Stimulated activated CD4-positive, alpha-beta T cell treated with anti-CD3 and anti-CD28 coated beads, Interleukin-4, amount 100 ng/mL, for 4 hours (primary cell): ENCODE measurements at places on chromosomes 1 and 21.

GRCh38 chr21:20591284-20591683 is 406.9 kb upstream of the NCAM2 start:
- no peak for DNase-seq

GRCh38 chr1:217184854-217185253 is 446.0 kb downstream of the GPATCH2 start:
- DNase-seq, result no peak

GRCh38 chr1:218946147-218946546 is 227.5 kb upstream of the LYPLAL1 start:
- no peak for DNase-seq

GRCh38 chr1:33260439-33260838 is 4.1 kb downstream of the ZNF362 start:
- no peak for DNase-seq

- no peak for DNase-seq
These were observed 963 bp upstream of the CYP4B1 start for GRCh38 chr1:46797696-46798470.

DNA sequence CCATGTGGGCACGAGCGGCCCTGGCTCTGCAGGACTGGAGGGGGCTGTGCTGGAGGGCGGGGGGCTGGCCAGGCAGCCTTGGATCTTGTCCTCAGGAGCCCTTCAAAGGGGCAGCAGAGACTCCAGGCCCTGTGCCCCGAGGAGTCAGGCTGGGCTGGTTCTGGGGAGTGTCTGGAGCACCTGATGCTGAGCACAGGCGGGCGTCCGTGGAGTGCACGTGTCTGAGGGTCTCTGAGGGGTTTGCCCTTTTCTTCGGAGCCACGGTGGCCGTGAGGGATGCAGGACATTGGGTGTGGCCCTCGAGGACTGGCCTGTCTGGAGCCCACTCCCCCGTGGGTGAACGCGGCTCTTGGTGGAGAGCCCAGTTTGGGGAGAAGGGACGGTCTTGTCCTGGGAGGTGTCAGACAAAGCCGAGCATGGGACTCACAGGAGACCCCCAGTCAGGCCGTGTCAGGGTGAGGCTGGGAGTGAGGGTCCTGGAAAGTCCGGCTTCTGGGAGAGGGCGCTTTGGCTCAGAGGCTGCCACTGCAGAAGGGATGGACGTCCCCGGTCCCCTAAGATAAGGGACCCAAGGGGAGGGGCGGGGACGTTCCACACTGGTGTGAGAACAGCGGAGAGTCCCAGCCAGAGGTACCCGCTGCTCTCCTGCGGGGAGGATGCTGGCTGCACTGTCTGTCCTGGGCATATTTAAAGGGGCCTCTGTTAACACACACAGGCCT is 60.8 kb downstream of the COL18A1 start:
- no peak for DNase-seq

DNA sequence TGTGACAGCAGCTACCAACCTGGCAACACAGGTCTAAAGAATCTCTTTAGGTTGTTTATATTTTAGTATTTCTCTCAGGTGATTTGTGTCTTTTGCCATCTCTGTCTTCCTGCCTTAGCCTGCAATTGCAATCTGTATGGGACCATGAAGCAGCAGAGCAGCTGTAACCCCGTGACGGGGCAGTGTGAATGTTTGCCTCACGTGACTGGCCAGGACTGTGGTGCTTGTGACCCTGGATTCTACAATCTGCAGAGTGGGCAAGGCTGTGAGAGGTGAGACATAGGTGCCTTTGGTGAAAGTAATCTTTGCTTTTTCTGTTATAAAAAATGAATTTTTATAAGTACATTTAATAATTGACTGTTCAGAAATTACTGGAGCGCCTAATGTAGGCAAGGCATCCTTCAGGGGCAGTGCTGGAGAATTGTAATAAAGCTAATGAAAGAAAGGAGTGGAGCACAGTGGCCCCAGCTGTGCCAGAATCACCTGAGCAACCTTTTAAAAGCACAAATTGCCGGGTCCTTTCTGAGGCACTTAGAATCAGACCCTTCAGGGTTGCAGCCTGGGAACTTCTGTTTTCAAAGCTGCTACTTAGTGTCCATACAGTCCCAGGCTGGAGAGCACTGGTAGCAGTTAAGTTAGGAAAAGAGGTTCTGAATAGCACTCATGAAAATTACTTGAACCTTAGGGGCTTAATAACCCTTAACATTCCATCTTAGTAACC is 60.6 kb upstream of the LAMC2 start:
- no peak for DNase-seq
